Right ventricle myocardium inferior (tissue), 1 donor: ENCODE measurements at places on chromosomes 6 and 20.

DNA sequence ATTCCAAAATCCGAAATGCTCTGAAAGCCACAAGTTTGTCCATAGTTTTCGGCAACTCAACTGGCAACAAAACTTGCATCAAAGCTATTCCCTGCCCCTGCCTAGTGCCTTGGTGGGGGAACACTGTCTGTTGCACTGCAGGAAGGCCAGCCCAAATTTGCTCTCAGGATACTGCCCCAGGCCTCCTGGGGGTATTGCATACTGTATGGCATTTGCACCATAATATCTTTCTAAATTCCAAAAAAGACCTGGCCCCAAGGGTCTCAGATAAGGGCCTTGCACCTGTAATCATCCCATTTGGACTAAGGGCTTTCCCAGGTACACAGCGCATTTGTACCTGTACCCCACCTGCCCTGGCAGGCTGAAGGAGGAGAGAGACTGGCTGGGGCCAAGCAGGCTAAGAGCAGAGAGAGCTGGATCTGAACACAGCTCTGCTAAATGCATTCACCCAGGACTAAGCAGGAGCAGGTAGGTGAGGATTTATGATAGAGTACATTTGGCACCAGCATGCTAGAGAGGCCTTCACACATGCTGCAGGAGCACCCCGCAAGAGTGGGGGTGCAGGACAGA, 4.0 kb upstream of the GRM4 start:
- no peak for DNase-seq

DNA sequence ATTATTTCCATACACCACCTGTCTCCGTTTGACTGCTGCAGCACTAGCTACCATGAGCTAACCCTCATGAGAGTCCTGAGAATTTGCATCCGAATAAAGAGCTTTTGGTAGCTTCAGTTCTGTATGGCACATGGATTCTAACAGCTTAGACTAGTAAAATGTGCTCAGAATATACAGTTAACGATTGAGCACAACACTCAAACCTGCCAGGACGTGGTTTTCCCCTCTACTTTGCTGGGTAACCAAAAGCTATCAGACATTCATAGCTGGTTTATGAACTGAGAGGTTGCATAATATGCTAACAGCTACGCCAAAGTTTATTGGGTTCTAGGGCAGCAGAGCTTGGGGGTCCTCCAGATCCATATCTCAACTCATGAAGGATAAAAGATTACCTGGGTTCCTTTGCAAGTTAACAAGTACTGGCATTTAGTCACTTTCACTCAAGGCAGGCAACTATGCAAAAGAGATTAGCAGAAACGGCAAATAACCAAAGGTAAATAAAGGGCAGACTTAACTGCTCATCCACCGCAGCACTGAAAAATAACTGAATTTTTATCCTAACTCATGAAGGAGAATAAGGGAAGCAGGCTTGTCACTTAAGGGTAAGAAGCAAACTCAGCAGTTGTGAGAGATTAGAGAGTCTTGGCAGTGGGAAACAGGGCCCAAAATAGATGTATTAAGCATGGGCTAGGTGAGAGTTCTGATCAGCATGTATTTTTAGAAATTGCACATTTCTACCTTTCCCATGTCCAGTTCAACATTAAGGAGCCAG, 29.4 kb downstream of the NUDT3 start:
- DNase-seq, result no peak

- DNase-seq, result no peak
Measured at GRCh38 chr6:156199182-156199581, 578.0 kb upstream of the ARID1B start.

DNA sequence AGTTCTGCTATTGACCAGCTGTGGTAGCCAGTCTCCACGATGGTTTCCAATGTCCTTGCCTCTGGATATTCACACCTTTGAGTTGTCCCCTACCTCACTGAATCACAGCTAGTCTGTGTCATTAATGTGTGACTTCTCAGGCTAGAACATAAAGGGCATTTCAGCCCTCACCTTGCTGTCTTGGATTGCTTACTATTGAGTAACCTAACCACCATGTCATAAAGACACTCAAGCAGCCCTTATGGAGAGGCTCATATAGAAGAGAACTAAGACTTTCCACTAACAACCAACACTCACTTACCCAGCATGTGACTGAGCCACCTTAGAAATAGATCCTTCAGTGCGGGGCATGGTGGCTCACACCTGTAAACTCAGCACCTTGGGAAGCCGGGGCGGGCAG, 19.1 kb upstream of the ABCC10 start:
- no peak for DNase-seq

DNA sequence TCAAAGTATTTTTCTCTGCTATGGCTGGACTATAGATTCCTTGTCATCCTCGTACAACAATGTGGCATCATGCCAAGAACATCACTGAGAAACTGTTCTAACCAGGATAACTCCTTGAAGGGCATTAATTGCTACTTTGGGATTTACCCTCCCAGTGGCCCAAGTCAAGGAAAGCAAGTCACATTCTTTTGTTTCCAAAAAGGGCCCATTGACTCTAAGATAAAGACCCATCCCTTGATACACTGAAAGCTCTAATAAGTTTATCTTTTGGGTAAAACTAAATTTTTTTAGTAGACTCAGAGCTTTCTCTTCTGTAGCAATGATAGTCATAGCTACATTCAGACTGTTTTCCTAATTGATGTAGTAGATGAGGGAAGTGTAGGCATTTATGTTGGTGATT, at the start of gene OR2J3:
Gene OR2J3 (plus strand): TSS at position 301 of the 400 bp plus-strand sequence. CDS start 3,833 bp downstream, outside the sequence.
- no peak for DNase-seq

DNA sequence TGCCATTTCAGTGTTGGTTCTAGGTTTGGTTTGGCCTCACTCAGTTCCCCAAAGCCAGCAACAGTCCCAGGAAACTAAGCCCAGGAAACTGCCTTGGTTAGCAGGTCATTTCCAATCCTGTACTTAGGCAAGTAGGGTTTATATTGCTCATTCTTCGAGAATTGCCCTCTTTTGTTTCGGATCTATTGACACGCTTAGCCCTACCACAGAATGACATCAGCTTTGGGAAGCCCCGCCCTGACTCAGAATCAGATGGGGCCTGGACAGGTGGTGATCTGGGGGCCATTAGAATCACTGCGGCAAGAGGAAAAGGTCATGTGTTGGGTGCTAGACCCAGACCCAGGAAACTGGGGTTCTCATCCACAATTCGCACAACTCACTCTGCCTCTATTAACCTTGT, 578.2 kb downstream of the QKI start:
- DNase-seq, result no peak

GRCh38 chr6:110063594-110064263, 85.6 kb downstream of the GPR6 start:
- DNase-seq, result no peak

DNA sequence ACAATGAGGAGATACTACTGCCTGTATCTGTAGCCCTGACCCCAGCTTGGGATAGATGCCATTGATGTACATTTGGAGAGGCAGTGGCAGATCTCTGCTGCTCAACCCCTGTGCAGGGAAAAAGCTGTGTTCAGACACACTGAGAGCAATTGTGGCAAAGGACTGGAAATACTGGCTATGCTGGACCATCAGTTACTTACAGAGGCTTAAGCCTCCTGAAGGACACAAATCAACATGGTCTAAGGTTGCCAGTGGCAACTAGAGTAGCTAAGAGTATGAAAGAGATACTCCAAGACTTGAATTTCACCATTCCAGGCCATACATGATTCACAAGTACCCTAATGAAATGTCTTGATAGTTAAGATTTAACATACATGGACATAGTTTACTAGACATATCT, 32.4 kb upstream of the ENPP4 start:
- no peak for DNase-seq

- no peak for DNase-seq
Measured at GRCh38 chr20:22106308-22106938, 401.0 kb downstream of the PAX1 start.

- no peak for DNase-seq
Measured at GRCh38 chr6:147418523-147418922, 90.0 kb upstream of the SAMD5 start.

DNA sequence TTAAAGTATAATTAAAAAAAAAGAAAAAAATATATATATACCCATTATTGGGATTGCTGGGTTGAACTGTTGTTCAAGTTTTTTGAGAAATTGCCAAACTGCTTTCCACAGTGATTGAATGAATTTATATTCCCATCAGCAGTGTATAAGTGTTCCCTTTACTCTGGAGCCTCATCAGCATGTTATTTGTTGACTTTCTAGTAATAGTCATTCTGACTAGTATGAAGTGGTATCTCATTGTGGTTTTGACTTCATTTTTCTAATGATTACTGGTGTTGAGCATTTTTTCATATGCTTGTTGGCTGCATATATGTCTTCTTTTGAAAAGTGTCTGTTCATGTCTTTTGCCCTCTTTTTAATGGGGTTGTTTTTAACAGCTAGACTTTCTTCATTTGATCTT, 1260.8 kb upstream of the GJE1 start:
- no peak for DNase-seq

DNA sequence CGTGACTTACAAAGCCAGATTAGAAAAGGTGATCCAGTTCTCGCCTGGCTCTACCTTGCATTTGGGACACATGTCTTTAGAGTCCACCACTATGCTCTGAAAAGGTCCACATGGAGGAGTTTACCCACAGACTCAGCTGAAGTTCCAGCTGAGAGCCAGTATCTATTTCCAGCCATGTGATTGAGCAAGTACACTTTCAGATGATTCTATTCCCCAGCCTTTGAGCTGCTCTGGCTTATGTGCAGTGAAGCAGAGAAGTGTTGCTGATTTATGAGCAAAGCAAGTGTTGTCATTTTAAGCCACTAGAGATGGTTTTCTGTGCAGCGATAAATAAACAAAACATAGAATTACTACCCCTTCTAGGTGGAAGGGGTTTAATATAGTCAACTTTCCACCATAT, 520.8 kb upstream of the RNF217 start:
- no peak for DNase-seq

DNA sequence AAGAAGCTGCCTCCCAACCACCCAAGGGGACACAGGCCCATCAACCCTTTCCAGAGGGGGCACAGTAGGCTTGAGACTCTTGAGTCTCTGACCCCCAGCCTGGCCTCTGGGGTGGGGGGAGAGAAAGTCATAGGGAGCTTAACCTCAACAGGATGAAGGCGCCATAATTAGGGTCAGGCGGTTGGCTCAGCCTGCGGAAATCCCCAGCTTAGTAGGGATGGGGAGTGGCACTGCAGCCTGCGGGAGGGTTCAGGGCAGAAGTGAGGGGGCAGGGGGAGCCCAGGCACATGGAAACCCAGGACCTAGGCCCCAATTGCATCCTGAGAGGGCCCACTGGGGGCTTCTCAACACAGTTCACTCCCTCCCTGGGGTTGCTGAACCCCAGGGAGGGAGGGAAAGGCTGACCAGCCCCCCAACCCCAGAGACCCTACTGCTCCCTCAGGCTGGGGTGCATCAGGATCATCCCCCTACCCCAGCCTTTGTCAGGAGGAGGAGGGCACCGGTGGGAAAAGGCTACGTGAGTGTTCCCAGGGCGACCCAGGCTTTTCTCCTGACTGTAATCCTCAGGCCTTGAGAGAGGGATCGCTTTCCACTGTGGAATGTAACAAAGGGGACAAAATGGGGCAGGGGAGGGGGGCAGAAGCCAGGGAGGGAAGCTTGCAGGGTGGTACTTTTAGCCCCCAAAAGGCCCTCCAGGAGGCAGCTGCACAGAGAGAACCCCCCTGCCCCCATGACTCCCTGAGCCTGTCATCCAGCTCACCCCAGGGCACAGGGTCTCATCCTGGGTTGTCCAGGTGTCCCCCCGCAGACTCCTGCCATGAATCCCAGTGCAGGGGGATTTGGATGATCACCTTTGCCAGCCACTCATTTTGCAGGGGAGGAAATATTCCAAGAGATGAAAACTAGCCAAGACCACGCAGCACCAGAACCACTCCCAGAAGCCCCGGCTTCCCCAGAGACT, 46.4 kb downstream of the MRPL14 start:
- no peak for DNase-seq

DNA sequence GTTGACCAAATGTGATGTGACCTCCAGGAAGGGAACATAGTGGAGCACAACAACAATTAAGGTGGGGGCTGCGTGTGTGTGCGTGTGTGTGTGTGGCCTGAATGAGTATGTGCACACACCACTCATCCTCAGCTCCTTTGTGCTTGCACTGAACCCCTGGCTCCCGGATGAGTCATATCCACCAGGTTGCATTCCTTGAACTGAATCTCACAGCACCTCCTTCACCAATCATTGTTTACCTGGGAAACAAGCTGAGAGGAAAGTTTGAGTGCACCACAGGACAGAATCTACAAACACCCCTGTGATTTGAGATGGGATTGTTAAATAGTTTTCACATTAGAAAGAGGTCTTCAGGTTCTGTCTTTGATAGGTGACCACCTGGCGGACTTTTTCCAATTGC, 33.7 kb upstream of the GPR6 start:
- DNase-seq, result no peak

DNA sequence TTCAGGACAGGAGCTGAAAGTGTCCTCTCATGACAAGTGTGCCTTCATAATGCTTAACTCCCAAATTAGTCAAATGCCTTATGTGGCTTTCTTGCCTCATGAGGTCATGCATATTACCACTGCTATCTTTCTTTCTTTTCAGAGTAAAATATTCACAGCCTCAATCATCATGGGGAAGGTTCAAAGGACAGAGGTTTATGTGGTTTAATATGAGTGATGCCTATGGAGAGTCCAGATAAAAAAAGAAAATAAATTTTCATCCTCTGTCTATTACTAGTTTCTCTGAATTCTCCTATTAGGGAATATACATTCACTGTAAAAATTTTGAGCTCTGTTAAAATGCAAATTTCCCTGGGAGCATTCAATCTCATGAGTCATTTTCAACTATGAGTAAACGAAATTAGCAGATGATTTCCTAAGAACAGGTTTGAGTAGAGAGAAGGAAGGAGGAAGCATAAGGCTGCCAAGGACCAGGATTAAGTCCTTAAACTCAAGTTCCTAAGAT, 396.9 kb upstream of the ADGRB3 start:
- DNase-seq, result no peak

DNA sequence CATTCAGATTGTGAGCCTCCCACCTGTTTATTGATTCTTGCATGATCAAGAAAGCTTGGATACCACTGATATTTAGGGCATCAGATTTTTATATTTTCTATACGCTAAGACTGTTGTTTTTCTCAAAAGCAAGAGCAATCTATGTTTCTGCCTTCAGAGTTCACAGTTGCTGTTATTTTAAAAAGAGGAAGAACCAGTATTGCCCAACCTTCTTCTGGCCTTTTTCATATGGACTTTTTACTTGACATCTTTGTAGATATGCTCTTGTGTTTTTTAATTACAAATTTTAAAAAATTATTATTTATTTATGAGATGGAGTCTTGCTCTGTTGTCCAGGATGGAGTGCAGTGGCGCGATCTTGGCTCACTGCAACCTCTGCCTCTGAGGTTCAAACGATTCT, 28.9 kb downstream of the SLC17A5 start:
- no peak for DNase-seq

- no peak for DNase-seq
Measured at GRCh38 chr6:12969966-12970365, 253.4 kb downstream of the PHACTR1 start.

- no peak for DNase-seq
Measured at GRCh38 chr6:90268178-90268577, 28.5 kb downstream of the BACH2 start.

- peak; percentile 64 for DNase-seq
Measured at GRCh38 chr6:170085475-170086401, 205.1 kb downstream of the DLL1 start.
